ENCODE measurements at places on chromosomes 7 and 10.

DNA sequence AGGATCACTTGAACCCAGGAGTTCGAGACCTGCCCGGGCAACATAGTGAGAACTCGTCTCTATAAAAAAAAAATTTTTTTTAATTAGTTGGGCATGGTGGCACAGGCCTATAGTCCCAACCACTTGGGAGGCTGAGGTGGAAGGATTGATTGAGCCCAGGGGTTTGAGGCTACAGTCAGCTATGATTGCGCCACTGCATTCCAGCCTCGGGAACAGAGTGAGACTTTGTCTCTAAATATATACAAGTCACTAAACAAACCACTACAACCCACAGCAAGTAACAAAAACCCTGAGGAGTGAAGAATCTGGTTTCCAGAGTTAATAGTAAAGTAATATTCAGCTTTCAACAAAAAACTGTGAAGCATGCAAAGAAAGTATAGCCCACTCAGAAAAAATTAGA is 32.7 kb upstream of the HHEX start:
- DNase-seq: no peak

- DNase-seq: no peak
Observed at GRCh38 chr10:90856261-90856660, 1.6 kb downstream of the HTR7 start.

DNA sequence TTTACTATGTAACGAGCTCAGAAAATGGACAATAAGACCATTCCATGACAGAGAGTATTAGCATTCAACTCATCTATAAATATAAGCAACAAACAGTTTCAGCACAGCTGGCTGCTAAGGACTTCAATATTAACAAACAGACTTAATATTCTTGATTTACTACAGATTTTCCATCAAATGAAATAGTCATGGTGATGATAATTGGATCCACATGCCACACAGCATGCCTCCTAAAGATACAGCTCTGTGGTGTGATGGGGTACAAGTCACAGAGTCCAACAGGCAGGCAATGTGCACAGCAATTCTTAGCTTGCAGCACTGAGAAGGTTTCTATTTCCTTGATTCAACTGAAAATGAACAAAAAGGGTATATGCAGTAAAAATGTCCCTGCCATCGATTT is 54.0 kb downstream of the DOCK4 start:
- peak; percentile 32 for DNase-seq

DNA sequence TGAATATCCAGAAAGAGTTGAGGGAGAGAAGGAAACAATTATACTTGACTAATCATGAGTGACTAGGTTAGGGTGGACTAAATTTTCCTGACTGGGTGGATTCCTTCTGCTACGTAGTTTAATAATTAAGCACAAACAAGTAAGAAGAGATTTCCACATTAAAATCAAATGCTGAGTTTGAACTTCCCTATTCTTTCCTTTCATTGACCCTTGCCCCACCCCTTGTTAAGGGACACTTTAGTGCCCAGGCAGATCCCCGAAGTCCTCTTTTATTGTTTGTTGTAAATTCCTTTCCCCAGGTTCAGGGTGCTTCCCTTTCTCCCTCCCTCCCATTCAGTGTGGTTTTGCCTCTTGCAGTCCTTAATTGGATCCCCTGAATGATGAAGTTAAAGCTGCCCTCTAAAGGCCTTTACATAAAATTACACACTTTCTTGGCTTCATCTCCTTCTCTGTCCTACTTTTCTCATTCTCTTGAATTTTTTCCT is 8.8 kb upstream of the SPAM1 start:
- DNase-seq: peak; percentile 1

DNA sequence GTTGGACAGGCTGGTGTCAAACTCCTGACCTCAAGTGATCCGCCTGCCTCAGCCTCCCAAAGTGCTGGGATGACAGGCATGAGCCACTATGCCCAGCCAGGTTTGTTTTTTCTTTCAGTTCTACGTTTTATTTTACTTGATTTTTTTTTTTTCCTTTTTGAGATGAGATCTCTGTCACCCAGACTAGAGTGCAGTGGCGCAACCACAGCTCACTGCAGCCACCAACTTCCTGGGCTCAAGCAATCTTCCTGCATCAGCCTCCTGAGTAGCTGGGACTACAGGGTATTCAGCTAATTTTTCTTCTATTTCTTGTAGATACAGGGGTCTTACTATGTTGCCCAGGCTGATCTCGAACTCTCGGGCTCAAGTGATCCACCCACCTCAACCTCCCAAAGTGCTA is 24.3 kb downstream of the GDI2 start:
- no peak for DNase-seq

- no peak for DNase-seq
Observed at GRCh38 chr7:1311406-1312135, 78.9 kb downstream of the UNCX start.

- DNase-seq: no peak
Observed at GRCh38 chr10:75407224-75407712, 5.7 kb upstream of the ZNF503 start.

DNA sequence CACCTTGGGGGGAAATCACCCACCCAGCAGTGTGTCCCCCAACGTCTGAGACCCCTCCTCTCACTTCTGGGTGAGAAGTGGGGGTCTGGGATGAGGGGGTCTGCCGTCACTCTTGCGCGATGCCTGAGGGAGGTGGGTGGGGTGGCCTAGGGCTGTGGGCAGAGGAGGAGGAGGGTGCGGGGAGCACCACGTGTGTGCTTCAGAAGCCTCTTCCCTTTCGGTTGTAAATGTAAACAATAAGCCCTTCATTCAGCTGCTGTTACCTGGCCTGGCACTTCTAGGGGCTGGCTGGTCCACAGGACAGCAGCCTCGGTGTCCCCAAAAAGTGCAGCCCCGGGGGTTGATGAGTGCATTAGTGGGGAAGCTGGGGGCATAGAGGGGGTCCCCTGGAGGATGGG is 1.3 kb downstream of the CLIP2 start:
- no peak for DNase-seq

GRCh38 chr7:33762151-33762910 is 143.0 kb upstream of the BMPER start:
- no peak for DNase-seq

- peak; percentile 38 for DNase-seq
Observed at GRCh38 chr10:99917963-99918825, 91.6 kb downstream of the DNMBP start.

DNA sequence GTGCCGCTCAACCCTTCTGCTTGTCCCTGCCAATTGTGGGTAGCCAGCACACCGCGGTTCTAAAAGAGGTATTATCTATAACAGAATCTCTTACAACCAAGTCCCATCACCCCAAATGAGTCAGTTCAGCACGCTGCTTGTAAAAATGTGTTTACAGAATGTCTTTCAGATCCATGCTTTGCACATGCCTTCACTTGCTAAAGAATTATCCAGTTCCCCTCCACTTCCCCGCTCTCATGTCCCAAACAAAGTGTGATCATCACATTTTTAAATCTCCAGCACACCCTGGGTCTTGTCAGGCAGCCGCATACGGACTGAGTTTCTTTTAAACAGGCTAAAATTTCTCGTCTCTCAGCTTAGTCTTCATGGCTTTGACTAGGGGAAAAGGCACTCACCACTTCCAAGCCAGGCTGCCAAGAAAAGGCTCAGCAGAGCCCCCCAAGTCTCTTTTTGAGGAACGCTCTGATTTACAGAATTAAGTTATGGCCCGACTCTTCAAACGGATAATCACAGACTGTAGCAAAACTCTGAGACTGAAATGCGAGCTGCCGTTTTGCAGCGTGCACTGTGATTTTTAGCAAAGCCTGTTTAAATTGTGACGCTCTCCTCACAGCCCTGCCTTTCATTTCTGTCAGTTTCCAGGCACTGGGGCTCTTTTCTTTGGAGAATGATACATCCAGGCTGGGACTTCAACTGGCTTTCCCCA is 29.8 kb upstream of the FGFR2 start:
- peak; percentile 36 for DNase-seq

GRCh38 chr10:50604049-50604640 is 19.6 kb downstream of the SGMS1 start:
- no peak for DNase-seq

- DNase-seq: no peak
Observed at GRCh38 chr7:38863601-38864291, 45.2 kb downstream of the VPS41 start.

- no peak for DNase-seq
Observed at GRCh38 chr7:46933596-46933995, 648.3 kb downstream of the TNS3 start.

- no peak for DNase-seq
Observed at GRCh38 chr7:128963327-128963757, 25.6 kb downstream of the IRF5 start.

DNA sequence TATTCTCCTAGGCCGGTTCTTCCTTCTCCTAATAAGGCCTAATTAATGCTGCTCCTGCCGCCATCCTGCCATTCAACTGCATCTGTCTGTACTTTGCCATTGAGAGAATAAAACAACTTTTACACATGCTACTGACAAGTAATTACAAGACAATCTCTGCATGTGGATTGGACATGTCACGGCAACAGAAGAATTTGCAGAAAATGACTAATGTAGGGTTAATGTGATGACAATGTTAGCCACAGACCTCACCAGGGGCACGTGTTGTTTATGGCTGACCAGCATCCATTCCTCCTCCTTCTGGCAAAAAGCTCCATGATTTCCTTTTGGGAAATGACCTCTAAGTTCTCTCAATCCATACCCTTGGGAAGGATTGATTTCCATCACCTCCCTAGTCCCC is 58.0 kb downstream of the NEBL start:
- DNase-seq: no peak

DNA sequence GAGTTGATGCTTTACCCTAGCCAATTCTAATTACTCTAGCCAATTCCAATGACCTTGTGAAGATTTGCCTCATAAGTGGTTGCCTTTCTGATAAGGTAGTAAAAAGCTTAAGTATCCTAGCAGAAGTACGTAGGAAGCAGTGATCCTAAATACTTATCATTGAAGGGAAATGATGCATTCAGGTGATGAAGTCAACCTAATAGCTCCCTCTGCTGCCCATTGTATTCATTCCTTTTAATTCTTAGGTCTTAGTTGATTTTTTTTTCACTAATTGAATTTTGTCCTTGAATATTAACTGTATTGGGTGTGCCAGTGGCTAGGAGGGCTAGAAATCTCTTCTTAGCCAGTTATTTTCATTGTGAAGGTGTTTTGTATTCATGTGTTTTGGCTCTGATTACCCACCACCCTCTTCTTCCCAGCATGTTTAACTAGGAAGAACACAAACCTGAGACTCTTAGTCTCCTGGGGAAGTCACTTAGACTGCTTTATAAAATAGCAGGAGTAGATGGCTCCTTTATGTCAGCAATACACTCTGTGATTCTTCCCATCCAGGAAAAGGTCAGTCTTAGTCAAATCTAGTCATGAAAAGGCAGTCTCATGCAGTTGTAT is 46.3 kb downstream of the PLEKHA8 start:
- no peak for DNase-seq

DNA sequence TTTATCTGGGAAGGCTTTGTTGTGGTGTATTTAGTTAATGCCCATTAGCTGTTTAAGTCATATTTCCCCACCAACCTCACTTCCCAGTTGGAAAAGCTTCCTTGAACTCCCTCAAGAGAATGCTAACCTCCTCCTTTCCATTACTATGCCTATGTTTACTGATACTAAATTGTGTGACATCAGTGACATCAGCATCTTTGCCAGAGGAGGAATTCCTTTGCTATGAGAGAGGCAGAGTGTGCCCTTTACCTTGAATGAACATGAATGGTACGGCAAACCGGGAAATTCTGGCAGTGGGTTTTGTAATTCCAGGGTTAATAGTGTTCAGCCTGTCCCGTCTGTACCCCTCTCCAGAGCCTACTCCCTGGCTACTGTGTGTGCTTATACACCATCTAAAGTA is 22.1 kb upstream of the GLCCI1 start:
- no peak for DNase-seq

- peak; percentile 40 for DNase-seq
Observed at GRCh38 chr7:2637505-2638223, 5.9 kb downstream of the TTYH3 start.

GRCh38 chr7:128045766-128046165 is 14.5 kb upstream of the LRRC4 start:
- no peak for DNase-seq

DNA sequence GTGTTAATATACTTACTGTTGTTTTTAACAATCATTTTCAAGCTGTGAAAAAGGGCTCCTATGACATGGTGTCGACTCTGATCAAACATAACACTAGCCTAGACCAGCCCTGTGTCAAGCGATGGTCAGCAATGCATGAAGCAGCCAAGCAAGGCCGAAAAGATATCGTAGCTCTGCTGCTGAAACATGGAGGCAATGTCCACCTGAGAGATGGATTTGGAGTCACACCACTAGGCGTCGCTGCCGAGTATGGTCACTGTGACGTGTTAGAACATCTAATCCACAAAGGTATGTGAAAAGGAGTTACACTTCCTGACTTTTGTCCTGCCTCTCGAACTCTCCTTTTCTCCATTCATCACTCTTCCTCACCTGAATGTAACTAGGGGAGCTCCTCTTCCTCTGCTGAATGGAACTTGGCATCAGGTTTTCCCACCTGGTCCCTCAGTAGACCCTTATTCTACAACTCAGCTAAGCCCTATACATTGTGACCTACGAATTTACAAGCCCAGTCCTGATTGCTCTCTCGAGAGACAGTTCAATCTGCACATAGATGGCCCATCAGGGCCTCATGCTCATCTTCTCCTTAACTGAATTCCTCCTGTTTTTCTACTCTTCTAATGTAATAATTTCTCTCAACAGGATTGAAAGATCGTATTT is 23.0 kb downstream of the ASB15 start:
- DNase-seq: no peak

DNA sequence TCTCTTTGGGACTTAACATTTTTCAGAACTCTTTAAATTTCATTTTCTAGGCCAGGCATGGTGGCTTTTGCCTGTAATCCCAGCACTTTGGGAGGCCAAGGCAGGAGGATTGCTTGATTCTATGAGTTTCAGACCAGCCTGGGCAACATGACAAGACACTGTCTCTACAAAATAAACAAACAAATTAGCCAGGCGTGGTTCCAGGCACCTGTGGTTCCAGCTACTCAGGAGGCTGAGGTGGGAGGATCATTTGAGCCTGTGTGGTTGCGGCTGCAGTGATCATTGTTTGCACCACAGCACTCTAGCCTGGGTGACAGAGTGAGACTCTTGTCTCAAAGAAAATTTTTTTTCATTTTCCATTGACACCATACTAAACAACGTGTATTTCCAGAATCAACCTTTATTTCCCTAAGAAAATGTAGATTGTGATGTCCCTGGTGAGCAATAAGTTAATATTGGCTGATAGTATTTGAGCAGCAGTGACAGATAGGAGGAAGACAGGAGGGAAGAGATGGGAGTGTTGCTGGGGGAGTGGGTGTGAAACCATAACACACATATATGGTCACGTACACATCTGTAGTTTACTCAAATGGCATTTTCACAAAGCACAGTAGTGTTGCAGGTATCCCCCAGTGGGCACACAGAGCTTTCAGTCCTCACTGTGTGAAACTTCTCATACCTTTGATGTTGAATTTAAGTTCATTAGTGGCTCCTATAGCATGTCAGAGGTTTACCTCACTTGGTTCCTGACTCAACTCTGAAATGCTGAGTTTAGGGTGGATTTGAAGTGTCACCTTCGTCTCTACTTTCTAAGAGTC is 205.6 kb downstream of the AUTS2 start:
- no peak for DNase-seq

GRCh38 chr10:32372000-32372875 is 25.3 kb upstream of the EPC1 start:
- DNase-seq: no peak

- no peak for DNase-seq
Observed at GRCh38 chr10:103042129-103042528, 124.0 kb downstream of the CNNM2 start.
